CD8-positive, alpha-beta memory T cell (primary cell): ENCODE measurements at places on chromosomes 6 and 20.
A peak's percentile ranks its signal among the peaks of the same experiment; 100 is the strongest.

DNA sequence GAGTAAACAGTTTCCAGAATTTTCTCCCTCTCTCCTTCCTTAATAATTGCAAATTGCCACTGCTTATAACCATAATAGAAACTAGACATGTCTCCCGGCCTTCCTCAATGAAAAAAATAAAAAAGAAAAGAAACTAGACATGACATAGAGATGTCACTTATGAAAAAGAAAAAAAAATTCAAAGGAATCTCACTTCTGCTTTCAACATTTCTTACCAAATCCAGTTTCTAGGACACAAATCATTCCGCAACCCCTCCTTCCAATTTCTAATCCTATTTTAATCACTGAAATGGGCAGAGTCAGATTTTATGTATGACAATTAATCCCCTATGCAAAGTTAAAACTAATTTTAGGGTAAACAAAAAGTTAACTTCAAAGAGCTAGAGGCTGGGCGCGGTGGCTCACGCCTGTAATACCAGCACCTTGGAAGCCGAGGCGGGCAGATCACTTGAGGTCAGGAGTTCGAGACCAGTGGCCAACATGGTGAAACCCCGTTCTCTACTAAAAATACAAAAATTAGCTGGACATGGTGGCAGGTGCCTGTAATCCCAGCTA lies 40.1 kb upstream of the EEF1A1 start:
- no peak for DNase-seq

- no peak for DNase-seq
Measured at GRCh38 chr20:54320148-54320607, 112.3 kb downstream of the PFDN4 start.

DNA sequence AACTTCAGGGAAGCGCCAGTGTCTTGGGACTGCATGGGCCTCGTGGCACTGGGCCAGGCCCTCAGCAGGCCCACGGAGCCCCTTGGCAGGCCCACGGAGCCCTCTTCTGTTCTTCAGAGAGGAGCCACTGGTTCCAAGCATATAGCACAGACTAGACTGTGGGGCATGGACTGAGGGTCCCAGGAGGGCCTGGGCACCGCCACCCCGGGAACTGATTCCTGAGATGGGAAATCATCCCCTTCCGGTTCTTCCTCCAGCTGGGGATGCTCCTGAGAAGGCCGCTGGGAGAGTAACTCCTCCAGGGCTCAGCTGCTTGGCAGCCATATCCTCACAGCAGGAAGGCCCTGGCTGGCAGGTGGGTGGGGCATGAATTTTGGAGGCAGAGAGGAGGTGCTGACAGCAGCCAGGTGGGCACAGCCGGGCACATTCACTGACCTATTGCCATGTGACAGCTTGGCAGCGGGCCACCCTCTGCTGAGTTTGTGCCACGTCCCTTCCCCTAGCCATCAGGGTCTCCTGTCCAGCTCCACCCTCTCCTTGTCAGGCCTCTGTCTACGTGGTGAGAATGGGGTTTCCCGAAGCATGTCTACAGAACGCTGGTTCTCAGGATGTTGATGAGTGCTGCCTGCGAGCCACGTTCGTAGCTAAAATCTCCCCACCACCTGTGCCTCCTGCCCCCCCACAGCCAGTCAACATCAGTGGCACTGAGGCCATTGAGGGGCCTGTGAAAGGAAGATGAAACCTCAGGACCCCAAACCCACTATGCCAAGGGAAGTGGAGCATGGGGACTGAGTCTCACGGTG lies 152.1 kb downstream of the TAF4 start:
- no peak for DNase-seq

- no peak for DNase-seq
Measured at GRCh38 chr6:68990317-68990716, 355.2 kb downstream of the ADGRB3 start.

GRCh38 chr6:73200735-73201134 lies 24.6 kb downstream of the KHDC1L start:
- no peak for DNase-seq

DNA sequence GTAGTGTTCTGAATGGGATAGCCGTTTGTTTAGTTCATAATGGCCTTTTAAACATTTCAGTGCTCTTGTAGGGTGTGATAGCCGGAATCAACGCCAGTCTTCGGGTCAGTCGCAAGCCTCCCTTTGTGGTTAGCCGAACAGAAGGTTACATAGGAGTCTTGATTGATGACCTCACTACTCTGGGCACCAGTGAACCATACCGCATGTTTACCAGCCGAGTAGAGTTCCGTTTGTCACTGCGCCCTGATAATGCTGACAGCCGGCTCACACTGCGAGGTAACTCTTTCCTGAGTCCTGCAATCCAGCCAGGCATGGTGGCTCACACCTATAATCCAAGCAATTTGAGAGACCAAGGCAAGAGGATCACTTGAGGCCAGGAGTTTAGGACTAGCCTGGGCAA lies 20.4 kb downstream of the MTO1 start:
- no peak for DNase-seq

DNA sequence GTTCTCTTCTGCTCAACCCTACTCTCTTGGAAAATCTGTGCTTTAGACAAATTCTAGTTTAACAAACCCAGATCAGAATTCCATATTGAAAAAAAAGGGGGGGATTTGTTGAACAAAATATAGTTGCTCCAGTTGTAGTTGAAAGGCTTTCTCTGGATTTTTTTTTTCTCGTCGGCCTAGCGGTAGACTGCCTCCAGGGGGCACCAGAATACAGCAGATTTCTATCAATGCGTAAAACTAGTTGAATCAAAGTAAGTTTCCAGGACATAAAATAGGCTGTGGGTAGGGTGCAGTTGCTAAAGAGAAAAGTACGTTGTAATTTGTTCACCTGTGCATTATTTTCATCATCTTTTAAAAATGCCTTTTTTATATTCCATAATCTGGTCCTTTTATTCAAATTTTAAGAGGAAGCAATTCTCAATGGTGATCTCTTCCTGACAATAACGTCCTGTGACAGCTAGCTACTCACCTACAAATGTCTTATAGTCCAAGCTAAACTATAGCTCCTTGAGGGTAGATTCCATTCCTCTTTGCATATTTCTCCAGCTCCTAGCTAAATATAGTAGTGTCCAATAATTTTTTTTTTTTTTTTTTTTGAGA lies 105.4 kb downstream of the PERP start:
- DNase-seq = peak; percentile 41

GRCh38 chr6:145026267-145026679 lies 709.0 kb downstream of the EPM2A start:
- DNase-seq = no peak

- no peak for DNase-seq
Measured at GRCh38 chr6:15065261-15065989, 180.4 kb upstream of the JARID2 start.

DNA sequence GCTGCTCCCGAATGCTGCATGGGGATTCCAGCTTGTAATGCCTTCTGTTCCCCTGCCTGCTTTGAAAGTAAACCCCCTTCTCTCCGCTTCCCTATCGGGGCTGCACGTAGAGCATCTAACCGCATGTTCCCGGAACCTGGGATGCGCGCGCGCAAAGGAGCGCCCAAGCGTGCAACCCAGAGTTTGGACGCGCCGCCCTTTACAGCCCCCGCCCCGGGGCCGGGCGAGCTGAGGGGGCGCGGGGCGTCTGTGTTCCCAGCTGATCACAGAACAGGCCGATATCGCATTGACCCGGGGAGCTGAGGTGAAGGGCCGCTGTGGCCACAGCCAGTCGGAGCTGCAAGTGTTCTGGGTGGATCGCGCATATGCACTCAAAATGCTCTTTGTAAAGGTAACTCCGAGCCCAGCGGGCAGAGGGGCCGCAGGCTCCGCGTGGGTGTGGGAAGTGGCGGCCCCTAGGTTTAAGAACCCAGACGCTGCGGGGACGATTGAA lies 1.4 kb downstream of the LAMP5 start:
- DNase-seq = no peak

DNA sequence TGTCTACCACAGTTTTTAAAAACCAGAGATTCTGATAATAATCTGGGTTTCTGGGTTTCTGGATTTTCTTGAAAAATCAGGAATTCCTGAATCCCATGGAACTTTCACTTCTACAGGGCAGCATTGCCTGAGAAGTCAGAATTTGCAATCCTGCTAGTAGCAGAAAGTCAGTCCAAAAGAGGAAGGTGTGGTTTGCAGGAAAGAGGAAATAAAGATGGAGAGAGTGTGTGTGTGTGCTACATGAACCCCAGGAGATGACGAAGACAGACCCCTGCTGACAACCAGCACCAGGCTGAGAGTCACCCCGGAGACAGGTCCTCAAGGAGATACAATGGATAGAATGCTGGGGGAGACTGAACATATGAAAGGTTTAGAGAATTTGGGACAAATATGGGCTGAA lies 44.9 kb downstream of the PRND start:
- DNase-seq = no peak

GRCh38 chr6:104183816-104184435 lies 675.8 kb downstream of the HACE1 start:
- no peak for DNase-seq

DNA sequence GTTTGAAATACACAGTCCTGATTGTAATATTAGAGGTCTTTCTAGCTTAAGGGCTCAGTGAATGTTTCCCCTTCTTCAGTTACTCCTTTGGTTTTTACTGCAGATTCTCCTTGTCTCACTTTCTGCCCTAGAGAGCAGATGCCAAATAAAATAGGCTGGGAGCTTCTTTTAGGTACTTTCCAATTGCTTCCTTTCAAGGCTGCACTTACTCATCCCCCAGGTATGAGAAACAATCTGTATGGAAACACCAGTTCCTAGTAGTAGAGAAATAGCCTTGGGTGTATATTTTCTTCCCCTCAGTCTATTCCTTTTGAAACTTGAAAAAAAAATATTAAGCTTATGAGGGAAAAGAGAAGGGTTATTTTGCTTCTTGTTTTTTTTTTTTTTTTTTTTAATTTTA lies 139.7 kb downstream of the PAK5 start:
- DNase-seq = no peak

DNA sequence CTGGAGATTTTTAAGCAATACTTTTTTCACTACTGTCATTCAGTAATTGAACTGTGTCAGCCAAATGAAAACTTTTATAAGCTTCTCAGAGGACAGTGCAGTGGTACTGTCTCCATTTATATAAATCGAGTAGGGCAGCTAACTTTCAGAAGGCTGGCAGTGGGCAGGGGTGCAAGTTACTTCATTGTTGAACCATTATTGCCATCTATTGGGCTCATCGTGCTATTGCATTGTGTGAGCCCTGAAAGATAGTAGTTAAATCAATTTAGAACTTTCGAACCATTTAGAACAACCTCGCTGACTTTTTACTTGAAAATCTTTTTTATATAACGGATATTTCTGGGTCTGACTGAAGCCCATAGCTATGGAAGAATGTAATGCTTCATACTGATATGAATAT lies 347.8 kb upstream of the PLCB4 start:
- DNase-seq = peak; percentile 2

DNA sequence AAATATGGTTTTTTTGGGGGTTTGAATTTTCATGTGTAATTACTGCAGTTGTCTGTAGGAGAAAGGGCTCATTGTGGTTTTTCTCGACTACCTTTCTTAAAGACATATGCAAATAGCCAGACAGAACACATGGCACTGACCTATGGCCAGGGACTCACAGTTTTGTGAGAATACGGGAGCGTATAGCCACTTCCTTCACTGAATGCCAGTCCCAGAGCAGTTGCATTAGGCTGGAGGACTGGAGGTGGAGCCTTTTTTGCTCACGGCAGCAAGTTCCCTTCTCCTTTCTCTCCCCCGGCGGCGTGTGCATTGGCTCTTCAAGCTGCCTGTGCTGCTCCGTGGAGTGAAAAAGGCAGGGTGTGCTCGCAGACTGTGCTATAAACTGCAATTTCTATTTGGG lies 114.9 kb downstream of the AKAP7 start:
- no peak for DNase-seq

DNA sequence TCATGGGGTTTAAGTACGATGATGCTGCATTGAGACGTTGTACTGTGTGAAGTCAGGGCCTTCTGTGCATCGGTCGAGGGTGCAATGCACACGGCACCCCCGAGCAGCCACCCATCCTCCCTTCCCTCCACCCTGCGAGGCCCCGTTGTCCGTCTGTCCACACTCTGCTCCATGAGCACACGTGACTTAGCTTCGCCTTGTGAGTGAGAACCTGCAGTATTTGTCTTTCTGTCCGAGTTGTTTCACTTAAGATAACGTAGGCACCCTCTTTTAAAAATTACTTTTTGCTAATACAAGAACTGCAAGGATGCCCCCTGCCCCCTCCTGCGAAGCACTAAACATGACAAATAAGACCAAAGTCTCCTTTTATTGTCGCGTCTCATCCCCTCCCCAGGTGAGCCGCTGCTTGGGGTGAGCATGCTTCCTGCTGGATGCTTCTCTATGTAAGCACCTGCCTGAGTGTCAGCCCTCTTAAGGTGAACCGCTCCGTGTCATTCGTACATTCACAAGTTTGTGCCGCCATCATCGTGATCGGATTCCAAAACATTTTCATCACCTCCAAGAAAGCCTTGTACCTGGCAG lies 3.6 kb upstream of the RBBP8NL start:
- no peak for DNase-seq

DNA sequence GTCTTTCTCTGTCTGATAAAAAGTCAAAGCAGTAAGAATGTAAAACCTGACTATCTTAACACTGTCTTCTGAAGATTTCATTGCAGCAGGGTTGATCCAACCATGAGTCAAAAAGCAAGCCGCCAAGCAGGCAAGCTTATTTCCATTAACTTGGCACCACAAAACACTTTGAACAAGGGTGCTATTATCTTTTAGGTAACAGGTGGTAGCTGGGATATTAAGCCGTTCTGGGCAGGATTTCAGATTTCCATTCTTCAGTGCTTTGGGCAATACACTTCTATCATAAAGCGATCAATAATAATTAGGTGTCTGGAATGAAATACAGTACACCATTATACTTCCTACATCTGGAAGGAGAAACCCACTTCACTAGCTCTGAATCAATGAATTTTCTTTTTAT lies 181.9 kb downstream of the TBC1D7 start:
- no peak for DNase-seq

GRCh38 chr6:80550281-80550680 lies 443.8 kb downstream of the BCKDHB start:
- DNase-seq = no peak

DNA sequence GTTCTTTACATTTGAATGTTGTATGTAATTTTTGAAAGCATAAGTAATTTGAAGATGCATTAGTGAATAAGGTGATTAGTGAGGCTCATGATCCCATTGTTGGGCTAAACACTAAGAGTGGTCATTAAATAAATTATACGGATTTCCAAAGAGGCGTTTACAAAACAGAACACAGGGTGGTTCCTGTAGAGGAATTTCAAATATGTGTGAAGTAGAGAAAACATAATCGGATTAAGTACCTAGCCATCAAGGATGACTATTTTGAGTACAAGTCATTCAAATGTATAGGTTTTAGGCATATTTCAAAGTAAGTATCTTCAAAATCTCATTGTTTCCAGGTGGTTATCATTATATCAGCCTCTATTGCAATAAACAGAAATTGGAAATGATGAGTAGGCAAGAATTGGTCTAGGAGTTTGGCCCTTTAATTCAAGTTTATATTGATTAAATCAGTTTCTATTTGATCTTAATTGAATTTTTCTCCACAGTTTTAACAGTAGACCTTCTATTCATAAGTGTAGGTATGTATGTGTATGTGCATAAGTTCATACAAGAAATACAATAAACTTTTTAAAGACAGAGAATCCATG lies 94.8 kb downstream of the MYLK4 start:
- no peak for DNase-seq
